ENCODE measurements at places on chromosomes 11 and 22.

GRCh38 chr11:129427816-129428406, 52.3 kb downstream of the BARX2 start:
- DNase-seq, result no peak

DNA sequence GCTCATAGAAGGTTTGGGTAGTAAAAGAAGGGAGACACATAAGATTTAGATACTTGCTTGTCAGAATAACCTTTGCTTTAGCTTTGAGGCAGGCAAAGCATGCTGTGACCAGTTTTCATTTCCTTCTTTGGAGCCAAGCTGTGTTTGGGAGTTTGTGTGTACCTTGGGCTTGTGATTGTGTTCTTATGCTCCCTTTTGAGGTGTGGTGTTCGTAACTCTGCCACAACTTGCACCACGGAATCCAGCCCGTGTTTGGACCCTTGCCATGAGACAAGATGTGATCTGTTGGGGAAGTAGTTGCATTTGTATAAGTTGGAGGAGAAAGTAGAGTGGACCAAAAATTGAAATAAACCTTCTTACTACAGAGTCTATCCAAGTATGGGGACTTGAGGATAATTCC, 34.0 kb downstream of the BMAL1 start:
- DNase-seq, result no peak

DNA sequence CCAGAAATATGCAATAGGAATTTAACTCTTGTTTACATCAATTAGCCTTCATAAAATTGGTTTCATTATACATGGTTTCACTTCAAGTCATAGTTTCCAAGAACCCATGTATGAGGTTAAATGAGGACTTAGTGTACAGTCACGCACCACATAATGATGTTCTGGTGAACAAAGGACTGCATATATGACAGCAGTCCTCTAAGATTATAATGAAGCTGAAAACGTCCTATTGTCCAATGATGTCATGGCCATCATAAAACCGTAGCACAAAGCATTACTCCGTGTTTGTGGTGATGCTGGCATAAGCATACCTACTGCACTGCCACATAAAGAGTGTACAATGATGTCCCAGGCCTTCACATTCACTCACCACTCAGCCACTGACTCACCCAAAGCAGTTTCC, 31.1 kb downstream of the SMCO4 start:
- DNase-seq, result no peak

GRCh38 chr11:123063826-123064657, 2.1 kb upstream of the HSPA8 start:
- DNase-seq, result no peak

- no peak for DNase-seq
Measured at GRCh38 chr11:119380827-119381180, 686 bp downstream of the USP2 start.

GRCh38 chr22:49307870-49308269, 519.8 kb downstream of the BRD1 start:
- DNase-seq, result no peak

All from left hindlimb (tissue), 1 donor.